ENCODE measurements at places on chromosomes 12 and 14. TPM values are rescaled to one million over a fixed set of nuclear protein-coding genes. Genes with fewer than 3 reads are reported as not detected.

UNC119B gene
- 29.1 TPM for total RNA-seq

KDM2B gene
- total RNA-seq = 21.6 TPM

SCNN1A gene
- 0.26 TPM for total RNA-seq

KRT82 gene
- not detected for total RNA-seq

FAM181A gene
- total RNA-seq = not detected

SALL2 gene
- total RNA-seq = 3.5 TPM

FITM1 gene
- total RNA-seq = under 0.01 TPM

ETV6 gene
- total RNA-seq = 3.6 TPM

PTCSC3 gene
- not detected for total RNA-seq

RAD9B gene
- total RNA-seq = 0.77 TPM

RNF212B gene
- total RNA-seq = not detected

GYS2 gene
- not detected for total RNA-seq

LGR5 gene
- total RNA-seq = not detected

MDP1 gene
- total RNA-seq = 22.1 TPM

OR4N2 gene
- not detected for total RNA-seq

CCDC196 gene
- total RNA-seq = not detected

CSRP2 gene
- 36.7 TPM for total RNA-seq

TSPAN9 gene
- total RNA-seq = 35.2 TPM

LGMN gene
- 22.6 TPM for total RNA-seq

TMPRSS12 gene
- total RNA-seq = not detected

MIPOL1 gene
- total RNA-seq = 8.6 TPM

FLRT2 gene
- total RNA-seq = 14.5 TPM

NANOG gene
- total RNA-seq = not detected

LHX5 gene
- not detected for total RNA-seq

HOXC6 gene
- 0.17 TPM for total RNA-seq

Data from fibroblast of lung (primary cell).